Renal cortical epithelial cell (primary cell): ENCODE measurements at places on chromosomes 13 and 19.
A peak's percentile ranks its signal among the peaks of the same experiment; 100 is the strongest.

- no peak for DNase-seq
Observed at GRCh38 chr13:79686441-79686840, 205.5 kb downstream of the NDFIP2 start.

DNA sequence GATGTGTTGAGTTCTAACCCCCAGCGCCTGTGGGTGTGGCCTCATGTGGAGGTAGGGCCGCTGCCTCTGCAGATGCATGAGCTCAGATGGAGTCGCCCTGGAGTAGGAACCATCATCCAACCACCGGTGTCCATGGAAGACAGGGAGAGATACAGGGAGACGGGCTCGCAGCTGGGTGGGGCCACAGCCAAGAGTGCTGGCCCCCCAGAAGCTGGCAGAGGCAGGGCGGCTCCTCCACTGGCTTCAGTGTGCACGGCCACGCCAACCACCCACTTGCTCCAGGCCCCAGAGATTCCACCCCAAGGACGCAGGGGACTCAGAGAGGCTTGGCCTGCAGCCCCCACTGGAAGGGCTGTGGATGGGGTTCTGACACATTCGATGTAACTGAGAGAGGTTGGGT lies 5.4 kb upstream of the MCF2L start:
- DNase-seq = no peak

DNA sequence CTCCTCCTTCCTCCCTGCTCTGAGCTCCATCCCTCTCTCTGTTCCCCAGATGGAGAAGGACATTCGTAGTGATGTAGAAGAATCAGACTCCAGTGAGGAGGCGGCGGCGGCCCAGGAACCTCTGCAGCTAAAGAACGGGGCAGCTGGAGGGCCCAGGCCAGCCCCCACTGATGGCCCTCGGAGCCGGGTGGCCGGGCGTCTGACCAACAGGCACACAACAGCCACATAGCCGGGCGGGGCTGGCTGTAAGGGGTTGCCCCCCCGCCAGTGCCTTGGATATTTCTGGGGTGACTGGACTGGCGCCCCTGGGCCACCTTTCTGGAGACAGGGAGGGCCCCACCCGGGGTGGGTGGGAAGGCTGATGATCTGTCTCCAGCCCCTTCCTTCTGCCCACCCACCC lies 46.3 kb downstream of the CD320 start:
- DNase-seq = no peak

- DNase-seq = no peak
Observed at GRCh38 chr13:42218576-42218975, 53.4 kb upstream of the AKAP11 start.

GRCh38 chr13:77737583-77738200 lies 40.2 kb downstream of the SLAIN1 start:
- DNase-seq = peak; percentile 17

- DNase-seq = no peak
Observed at GRCh38 chr13:25771641-25772478, 280.0 kb downstream of the SHISA2 start.

GRCh38 chr13:33773790-33774462 lies 44.0 kb upstream of the RFC3 start:
- DNase-seq = no peak

GRCh38 chr13:37869506-37869755 lies 141 bp downstream of the TRPC4 start:
- DNase-seq = no peak

- no peak for DNase-seq
Observed at GRCh38 chr13:25847145-25847544, 204.7 kb downstream of the SHISA2 start.

DNA sequence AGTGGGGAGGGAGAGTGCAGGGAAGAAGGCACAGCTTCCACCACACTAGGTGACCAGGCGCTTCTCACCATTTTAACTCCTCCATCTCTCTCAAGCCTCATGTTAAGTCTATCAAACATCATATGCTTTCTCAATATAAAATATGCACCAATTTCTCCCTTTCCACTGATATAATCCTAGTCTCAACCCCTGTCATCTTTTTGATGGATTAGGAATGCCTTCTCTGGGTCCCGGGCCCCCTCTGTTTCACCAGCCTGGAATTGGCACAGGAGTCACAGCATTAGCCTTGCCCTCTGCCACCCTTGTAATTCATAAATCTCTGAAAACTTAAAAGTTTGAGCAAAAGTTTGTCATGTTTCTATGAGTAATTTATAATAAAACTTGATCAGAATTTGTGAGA lies at the start of gene ZSCAN4:
Gene ZSCAN4, plus strand, starts transcription at position 301 of the 400 bp plus-strand sequence. CDS start 7,211 bp downstream, outside the sequence.
- DNase-seq = no peak

DNA sequence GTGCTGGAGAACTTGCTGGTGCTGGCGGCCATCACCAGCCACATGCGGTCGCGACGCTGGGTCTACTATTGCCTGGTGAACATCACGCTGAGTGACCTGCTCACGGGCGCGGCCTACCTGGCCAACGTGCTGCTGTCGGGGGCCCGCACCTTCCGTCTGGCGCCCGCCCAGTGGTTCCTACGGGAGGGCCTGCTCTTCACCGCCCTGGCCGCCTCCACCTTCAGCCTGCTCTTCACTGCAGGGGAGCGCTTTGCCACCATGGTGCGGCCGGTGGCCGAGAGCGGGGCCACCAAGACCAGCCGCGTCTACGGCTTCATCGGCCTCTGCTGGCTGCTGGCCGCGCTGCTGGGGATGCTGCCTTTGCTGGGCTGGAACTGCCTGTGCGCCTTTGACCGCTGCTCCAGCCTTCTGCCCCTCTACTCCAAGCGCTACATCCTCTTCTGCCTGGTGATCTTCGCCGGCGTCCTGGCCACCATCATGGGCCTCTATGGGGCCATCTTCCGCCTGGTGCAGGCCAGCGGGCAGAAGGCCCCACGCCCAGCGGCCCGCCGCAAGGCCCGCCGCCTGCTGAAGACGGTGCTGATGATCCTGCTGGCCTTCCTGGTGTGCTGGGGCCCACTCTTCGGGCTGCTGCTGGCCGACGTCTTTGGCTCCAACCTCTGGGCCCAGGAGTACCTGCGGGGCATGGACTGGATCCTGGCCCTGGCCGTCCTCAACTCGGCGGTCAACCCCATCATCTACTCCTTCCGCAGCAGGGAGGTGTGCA lies 587 bp downstream of the S1PR4 start:
- no peak for DNase-seq

GRCh38 chr13:26518451-26518959 lies 39.0 kb upstream of the WASF3 start:
- DNase-seq = no peak

DNA sequence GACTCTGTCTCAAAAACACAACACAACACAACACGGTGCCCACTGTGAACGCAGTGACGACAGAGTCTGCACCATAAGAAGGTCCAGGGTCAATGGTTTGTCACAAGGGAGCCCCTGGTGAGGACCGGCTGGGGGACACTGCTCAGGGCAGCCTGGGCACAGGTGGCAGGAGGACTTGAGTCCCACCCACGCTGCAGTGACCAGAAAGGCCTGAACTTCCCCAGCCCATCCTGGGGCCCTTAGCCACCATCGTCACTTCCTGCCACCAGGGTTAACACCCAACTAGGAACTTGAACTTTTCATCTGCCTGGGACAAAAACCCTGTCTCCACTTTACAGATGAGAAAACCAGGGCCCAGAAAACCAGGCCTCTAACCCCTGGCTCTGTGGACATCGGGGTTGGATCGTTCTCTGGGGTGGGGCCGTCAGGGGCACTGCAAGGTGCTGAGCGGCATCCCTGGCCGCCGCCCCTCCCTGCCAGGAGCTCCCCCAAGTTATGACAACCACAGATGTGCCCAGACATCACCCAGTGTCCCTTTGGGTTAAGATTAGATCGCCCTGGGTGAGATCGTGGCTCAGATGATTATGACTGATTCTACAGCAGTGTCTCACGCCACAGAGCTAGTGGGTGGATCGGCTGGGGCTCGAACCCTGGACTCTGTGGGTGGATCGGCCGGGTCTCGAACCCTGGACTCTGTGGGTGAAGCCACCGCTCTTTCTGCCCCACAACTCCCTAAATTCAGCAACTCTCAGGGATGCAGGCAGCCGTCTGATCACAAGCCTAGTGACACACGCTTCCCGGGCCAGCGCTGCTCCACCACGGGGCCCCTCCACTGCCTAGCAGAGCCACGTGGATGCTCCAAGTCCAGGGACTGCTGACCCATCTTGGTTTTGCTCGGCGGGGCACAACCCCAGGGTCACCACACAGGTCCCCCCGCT lies 14.0 kb downstream of the MOB3A start:
- no peak for DNase-seq

DNA sequence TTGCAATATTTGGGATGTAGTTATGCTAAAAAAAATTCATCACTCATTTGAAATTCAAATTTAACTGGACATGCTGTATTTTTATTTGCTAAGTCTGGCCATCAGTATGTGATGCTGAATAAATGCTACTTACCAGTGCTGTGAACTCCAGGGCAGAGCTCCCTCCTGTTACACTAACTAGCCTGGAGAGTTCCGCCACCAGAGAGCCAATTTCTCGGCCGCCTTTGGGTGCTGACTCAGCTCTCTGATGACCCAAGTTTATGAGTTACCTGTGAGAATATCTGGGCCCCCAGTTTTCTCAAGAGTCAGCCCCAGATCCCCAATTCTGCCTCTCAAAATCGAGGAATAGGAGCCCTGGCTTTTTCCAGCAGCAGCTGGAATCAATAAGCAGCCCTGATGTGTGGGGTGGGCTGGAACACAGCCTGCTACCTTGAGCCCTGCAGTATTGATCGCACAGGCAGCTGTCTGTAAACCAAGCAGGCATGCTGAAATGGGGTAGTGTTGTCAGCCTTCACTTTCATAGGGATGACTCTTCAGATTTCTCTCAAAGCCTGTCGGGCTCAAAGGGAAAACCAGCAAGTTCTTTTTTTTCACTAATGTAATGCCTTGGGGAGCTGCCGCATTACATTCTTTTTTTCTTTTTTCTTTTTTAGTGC lies 113.7 kb downstream of the DNAJC15 start:
- no peak for DNase-seq

DNA sequence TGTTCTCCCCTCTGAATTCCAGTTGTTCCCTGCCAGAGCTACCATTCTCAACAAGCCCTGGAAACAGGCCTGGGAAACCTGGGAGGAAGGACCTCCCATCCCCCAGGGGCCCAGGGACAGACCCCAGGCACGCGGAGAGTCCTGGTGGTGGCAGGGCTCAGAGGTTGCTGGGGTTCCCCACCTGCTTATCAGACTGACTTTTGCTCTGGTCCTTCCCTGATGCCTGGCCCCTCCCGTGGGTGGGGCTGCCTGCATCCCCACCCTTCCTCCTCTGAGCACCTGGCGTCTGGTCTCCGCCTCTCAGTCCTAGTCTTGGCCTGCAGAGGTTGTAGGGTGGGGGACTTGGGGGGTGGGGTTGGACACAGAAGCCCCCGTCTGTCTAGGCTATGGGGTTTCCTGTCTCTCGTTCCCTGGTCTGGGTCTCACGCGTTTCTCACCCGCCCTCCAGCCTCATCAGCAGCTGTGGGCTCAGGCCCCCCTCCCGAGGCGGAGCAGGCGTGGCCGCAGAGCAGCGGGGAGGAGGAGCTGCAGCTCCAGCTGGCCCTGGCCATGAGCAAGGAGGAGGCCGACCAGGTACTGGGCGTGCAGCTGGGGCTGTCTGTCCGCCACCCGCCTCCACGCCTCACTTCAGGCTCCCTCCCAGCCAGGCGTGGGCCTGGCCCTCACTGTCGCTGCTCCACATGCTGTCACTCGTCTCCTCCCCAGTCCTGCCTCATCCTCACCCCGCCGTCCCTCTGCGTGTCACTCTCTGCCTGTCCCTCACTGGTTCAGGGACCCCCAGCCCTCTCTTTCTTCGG lies 13.6 kb downstream of the EPN1 start:
- no peak for DNase-seq

DNA sequence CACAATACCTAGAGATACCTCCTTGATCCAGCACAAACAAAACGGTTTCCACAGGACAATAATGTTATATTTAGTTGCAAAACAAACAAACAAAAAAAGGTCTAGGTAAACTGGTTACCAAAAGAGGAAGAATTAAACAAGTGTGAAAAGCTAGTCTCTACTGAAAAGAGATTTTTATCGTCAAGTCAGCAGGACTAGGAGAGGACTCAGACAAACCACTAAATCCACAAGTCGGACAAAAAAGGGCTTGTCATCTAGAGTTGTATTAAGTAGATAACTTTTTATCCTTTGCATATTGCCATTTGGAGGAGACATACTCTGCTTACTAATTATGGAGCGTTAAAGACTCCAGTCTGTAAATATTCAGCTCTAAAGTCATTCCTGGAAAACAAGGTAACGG lies 9.9 kb upstream of the KPNA3 start:
- no peak for DNase-seq

- peak; percentile 67 for DNase-seq
Observed at GRCh38 chr13:87893186-87893585, 222.0 kb downstream of the SLITRK5 start.

- DNase-seq = no peak
Observed at GRCh38 chr19:49390929-49391359, 2.9 kb downstream of the KASH5 start.

DNA sequence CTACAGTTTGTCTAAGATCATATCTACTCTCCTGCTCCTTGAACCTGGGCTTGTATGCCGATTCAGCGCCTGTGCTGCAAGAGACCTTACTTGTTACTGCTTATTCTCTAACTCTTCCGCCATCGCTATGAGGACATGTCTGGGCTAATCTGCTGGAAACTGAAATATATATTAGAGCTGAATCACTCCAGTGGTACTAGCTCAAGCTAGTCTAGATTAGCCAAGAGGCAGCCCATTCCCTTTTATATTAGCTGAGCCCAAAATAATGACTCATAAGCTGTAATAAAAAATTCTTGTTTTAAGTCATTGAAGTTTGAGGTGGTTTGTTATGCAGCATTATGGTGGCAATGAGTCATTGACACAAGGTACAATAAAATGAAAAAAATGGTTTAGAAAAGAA lies 52.8 kb downstream of the SLC6A16 start:
- peak; percentile 87 for DNase-seq

GRCh38 chr13:51125495-51126226 lies 14.6 kb upstream of the C13orf42 start:
- peak; percentile 31 for DNase-seq

DNA sequence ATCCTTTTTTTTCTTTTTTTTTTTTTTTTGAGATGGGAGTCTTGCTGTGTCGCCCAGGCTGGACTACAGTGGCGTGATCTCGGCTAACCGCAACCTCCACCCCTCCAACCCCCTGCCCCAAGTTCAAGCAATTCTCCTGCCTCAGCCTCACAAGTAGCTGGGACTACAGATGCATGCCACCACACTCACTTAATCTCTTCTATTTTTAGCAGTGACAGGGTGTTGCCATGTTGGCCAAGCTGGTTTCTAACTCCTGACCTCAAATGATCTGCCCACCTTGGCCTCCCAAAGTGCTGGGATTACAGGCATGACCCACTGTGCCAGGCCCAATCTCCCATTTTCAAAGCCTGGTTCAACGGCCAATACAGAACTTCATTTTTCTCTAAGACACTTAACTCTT lies 9.1 kb downstream of the FOXO1 start:
- no peak for DNase-seq

GRCh38 chr19:3041327-3041726 lies 12.2 kb upstream of the TLE2 start:
- no peak for DNase-seq

- no peak for DNase-seq
Observed at GRCh38 chr19:8150178-8150865, 930 bp upstream of the FBN3 start.

- DNase-seq = no peak
Observed at GRCh38 chr19:8445488-8446001, 770 bp downstream of the HNRNPM start.
